ENCODE measurements at places on chromosomes 2 and 18. TPM values are rescaled to one million over a fixed set of nuclear protein-coding genes. Genes with fewer than 3 reads are reported as not detected.

Gene HAAO
- not detected for total RNA-seq

Gene KLHL29
- total RNA-seq, result 0.81 TPM

Gene FAM124B
- total RNA-seq, result not detected

Gene SLC8A1
- not detected for total RNA-seq

GRCh38 chr2:142868229-142868762 lies 9.2 kb upstream of the KYNU start:
- no peak for DNase-seq

GRCh38 chr2:56918790-56919189 lies 735.0 kb downstream of the CCDC85A start:
- no peak for DNase-seq

- DNase-seq, result no peak
Measured at GRCh38 chr18:36376361-36376760, 78.8 kb downstream of the FHOD3 start.

- DNase-seq, result peak; percentile 68
Measured at GRCh38 chr18:79964330-79965118, at the start of gene HSBP1L1. HSBP1L1 (plus strand) TSS chr18:79964643; CDS start chr18:79964736, 93 bp downstream.

- no peak for DNase-seq
Measured at GRCh38 chr2:225065882-225066281, 23.6 kb upstream of the DOCK10 start.

DNA sequence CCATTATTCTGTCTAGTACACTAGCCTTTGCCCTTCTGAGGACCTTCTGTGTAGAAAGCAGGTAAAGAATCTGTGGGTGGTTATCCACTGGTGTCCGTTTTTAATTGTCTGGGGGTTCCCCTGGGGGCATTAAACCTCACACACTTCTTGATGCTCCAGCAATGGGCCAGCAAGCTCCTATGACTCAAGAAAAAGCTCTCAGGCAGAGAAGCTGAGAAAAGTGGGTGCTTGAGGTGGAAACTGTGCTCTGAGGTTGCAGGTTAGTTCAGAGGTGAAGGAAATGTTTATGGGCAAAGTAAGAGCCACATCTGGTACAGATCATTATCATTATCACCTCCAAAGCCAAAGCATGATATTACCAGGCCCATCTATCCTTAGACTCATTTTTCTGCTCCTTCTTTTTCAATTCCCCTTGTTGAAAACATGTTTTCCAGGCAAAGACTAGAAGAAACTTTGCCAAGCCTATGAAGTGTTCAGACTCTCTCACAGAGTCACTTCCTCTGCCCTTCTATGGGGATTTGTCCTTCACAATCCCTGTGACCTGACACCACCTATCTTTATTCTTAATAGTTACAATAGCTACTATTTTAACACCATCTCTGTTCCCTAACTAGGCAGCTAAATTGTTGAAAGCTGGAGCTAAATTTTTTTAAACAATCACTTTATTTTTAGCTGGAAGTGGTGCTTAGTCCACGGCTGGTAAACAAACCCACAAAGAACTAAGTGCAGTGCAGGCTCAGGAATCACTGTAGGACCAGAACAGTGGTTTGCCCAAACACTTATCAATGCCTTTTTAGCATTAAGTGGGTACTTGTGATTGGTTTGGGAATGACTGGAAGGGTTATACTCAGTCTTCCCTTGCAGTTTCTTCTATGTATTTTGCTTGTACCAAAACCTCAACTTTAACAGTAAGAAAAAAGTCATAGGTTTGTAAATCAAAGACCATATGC lies 512.8 kb upstream of the POU3F3 start:
- DNase-seq, result no peak

DNA sequence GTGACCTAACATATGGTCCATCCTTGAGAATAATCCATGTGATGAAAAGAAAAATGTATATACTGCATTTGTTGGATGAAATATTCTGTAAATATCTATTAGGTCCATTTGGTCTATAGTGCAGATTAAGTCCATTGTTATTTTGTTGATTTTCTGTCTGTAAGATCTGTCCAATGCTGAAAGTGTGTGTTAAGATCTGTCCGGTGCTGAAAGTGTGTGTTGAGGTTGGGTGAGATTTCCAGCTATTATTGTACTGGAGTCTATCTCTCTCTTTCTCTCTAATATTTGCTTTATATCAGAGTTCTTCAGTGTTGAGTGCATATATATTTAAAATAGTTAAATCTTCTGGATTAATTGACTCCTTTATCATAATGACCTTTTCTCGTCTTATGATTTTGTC lies 828.8 kb upstream of the CRIM1 start:
- no peak for DNase-seq

GRCh38 chr2:27977731-27978312 lies 87.3 kb downstream of the BABAM2 start:
- DNase-seq, result no peak

DNA sequence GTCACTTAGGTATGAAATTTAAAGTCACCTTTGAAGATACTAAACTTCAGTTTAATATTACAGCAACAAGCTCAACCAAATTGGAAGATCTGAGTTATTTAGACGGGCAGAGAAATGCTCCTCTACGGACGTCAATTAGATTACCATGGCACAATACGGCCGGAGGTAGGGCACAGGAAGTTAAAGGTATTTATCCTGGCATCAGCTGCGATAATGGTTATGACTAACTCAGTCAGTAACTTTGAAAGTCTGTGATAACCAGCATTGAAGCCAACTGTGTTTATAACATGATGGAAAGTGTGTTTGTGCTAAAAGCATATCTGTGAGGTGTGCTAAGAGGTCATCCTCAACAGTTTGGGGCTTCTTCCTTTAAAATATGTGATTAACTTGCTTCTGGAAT lies 117.3 kb downstream of the WDSUB1 start:
- DNase-seq, result no peak

DNA sequence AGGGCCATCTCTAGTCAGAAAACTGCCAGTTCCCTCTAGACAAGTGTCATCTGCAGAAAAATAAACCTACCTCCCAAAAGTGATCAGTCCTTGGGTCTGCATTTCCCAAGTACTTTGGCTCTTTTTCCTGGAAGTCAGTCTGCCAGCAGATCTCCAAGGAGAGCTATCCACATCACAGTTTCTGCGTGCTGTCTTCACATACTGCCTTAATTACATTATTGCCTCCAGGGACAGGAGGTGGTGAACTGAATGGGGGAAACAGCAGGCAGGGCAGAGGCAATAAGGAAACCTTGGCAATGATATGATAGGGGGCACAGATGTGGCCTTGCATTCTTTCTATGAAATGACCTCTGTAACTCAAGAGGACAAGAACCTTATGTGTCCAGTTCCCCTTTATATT lies 105.9 kb upstream of the SIX2 start:
- no peak for DNase-seq

DNA sequence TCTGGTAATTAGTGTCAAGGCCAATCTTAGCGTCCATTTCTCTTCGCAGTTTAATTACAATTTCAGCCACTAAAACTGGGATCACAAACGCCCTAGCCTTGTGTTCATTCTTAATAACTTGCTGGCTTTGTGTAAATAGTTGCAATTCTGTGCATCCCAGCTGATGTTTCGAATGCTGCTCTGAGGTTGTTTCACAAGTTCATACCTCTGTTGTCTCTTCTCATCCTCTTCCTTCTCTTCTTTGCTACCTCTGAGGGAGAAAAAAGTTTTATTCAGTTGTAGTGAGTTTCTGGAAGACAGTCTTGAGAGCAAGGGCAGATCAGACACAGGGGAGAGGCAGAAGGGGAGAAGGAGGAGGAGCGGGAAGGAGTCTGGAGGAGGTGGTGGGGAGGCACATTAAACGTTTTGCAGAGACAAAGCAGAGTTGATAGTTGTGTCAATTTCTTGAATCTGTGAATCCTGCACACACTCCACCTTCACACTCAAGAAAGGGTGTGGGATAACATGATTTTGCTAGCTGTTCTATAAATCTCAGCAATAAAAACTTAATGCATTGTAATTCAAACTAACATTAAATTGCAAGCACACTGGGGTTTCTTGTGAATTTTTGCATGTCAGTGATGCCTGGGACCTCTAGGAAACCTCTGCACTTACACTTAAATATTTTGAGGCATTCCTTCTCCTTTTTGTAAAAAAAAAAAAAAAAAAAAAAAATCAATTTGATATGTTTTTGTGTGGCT lies 6.8 kb downstream of the MEIS1 start:
- DNase-seq, result no peak

- DNase-seq, result no peak
Measured at GRCh38 chr2:60383401-60384143, 169.9 kb downstream of the BCL11A start.

DNA sequence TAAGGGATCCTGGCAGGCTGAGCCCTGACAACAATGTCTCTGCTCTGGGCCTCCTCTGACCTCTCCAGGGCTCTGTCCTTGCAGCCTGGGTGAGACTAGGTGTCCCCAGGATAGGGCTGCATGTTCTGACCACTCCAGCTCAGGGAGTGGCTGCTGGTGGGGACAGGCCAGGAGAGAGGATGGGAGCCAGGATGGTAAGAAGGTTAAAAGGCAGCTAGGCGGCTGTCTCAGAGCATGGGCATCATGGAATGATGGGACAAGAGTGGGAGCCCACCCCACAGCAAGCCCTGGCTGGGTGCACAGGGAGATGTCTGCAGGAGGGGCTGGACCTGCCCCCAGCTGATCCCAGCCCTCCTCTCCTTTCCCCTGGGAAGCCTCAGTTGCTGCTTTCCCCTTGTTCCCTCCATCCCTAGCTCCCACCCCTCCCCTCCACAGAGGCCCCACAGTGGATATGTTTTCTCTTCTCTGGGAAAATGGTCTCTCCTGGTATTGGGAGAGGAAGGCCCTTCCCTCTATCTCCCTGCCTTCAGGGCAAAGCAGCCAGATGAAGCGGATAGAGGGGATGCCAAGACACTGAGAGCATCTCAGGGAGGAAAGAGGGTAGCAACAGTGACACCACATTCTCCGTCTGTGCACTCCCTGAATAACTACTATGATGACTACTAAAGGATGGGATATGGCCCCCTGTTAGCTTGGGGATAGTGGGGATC lies 334.3 kb downstream of the DYSF start:
- no peak for DNase-seq

DNA sequence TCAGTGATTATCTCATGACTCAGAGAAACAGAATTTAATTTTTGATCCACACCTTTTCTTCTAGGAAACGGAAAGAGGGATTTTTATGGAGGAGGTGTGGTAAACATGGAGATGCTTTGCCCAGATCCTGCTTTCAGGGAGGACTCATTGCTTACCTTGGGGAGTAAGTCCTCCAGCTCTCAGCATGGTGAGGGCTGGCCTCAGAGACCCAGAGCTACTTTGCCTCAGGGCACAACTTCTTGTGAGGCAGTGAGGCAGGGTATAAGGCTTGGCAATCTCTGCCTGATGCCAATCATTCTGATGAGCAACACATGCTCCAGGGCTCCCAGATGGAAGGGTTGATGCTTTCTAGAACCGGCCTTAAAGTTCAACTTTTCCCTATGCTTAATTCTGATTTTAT lies 189.9 kb upstream of the DCC start:
- no peak for DNase-seq

DNA sequence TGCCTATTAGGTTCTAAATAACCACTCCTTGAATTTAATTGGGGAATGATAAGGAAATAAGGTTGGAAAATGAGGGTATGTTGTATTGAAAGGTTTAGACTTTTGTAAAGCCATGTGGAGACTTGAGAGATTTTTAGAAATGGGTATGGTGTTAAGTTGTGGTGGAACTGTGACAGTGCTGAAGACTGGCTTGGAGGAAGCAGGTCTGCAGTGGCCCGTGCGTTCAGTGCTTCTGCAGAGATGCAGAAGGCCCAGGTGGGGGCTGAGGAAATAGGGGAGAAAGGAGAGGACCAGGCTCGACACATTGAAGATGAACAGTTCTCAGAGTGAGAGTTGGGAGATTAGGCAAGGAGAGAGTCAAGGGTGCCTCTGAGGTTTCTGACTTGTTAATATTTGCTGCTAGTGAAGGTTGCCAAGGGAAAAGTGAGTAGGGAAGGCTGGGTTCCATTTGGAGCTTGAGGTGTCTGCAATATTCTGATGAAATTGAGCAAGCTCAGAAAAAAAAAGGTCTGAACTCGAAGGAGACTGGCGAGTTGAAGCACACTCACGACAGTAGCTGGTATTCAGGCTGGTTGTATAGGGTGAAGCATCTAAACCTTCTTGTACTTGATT lies 25.5 kb upstream of the SAG start:
- DNase-seq, result no peak

- DNase-seq, result no peak
Measured at GRCh38 chr2:8278709-8279354, 403.0 kb upstream of the ID2 start.

DNA sequence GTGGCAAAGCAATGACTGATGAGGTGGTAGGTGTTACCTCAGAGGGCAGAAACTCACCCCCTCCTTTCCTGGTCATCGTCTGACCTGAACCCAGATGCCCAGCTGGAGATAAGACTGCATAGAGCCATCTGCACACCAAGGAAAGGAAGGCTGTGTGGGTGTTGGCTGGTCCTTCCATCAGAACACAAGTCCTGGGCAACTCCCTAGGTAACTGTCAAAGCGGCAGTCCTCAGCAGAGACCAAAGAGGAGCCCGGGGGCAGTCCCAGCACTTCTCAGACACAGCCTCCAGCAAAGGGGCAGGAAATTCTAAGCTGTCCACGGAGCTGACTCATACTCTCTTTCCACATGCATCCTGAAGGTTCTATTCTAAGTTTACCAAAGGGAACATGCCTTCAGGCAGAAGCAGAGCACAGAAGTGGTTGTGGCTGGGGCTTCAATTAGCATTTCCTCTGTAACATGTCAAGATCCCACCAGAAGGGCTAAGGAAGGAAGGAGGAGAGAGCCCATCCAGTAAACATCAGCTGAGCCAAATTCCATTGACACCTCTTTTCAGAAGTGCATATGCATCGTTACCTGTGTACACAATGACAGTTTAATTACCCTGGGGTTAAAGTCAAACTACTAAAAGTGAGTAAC lies 54.7 kb downstream of the SPRED2 start:
- no peak for DNase-seq

GRCh38 chr2:177783835-177784744 lies 288.5 kb downstream of the PDE11A start:
- no peak for DNase-seq

DNA sequence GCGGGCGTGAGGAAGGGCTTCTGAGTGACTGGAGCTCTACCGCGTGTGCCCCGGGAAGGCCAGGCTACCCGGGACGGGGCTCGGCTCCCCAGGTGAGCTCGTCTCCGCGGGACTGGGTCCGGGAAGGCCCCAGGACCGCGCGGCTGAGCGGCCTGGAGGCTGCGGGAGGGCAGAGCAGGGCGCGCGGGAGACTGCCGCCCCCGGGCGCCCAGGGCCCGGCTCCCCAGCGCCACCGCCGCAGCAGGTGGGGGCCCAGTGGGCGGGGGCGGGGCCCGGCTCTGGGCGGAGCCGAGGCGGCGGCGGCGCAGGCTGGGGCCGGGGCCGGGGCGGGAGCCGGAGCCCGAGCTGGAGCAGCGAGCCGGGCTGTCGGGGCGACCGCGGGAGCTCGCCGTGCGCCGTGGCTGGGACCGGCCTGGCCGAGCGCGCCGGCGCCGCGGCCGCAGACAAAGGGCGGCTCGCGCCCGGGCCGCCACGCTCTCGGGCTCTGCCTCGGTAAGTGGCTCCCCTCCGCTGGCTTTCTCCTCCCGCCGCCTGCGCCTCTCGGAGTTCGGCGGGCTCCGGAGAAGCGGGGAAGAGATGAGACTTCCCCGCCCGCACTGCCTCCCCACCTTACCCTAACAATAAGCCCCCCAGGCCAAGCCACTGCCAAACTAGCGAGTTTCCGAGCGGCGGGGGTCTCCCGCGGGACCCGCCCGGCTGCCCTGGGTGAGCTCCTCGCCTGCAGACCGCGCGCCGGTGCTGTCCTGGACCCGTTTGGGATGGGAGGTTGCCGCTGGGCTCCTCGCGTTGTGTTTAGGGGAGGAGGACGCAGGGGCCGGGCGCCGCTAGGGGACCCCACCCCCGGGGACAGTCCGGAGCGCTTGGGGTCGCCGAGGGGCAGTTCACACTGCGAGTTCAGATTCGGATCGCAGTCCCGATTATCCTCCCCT lies at the start of gene MAPK4:
Gene MAPK4, plus strand, starts transcription at position 336 of the 929 bp plus-strand sequence. CDS start 103,872 bp downstream, outside the sequence.
- no peak for DNase-seq
